ENCODE measurements at places on chromosomes 12 and 14.

DNA sequence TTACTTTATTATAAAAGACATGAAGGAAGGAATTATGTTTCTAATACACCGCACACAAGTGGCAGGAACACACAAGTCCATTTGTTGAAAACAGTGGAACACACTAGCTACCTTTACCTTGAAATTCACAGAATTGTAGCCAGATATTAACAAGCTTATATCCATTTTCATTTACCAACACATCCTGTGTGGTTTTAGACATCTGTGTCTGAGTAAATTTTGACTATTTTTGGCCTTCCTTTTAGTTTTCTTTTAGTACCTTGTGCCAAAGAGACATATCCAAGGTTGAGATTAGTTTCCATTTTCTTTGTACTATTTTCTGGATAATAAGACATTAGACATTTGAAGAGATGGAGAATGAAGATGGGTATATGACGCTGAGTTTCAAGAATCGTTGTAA, at the start of gene KLRF2:
TSS of gene KLRF2 (plus strand) at position 244 of the 400 bp plus-strand sequence. CDS start at position 351, 107 bp downstream.
- no peak for DNase-seq

DNA sequence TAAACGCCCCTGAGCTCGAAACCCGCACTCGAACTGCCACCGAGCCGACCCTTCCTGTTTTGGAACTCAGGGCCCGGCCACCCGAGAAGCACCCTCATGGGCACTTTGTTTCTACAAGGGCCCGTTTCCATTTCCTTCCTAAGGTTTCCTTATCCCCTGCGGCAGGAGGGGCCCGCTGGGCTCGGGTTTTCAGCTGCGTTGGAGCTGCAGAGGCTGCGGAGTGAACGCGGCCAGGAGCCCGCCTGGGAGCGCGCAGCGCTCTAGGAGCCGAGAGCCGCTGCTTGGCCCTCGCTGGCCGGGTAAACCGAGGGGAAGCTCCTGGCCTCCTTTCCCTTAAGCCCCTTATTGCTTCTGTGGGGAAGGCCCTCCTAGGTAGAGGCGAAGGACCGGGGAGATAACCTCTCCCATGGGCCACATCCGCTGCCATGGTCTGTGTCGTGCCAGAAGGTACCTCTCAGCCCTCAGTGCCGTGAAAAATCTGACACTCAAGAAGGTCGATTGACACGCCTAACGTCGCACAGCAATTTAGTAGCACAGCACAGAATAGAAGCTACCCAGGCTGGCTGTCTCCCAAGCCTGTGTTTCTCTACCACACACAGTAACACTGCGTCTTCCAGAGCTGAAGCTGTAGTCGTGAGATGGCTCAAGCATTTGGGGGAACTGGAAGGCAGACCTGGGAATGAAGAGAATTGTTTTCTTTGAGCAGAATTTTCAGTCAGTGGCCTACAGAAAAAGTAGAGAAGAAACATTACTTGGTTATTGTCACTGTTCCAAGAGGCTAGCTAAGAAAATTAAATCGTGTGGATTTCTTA, 12.9 kb upstream of the CALM1 start:
- DNase-seq = peak; percentile 47

DNA sequence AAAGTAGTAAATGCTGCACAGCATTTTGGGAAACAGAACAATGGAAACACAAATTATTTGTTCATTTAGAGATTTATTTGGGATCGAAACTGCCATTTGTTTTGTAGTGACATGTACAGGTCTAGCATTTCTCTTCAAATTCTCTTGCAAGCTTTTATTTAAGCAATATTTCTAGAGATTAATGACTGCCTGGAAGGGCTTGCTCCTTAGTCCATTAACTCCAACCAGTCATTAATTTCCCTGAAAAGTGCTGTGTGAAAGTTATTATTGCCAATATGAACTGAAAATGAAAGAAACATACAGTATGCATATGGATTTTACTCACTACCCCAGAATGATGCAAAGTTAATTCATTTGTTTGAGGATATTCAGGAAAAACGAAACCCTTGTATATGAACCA, 1349.6 kb upstream of the FLRT2 start:
- no peak for DNase-seq

GRCh38 chr12:2009623-2010022, 5.4 kb upstream of the DCP1B start:
- DNase-seq = no peak

GRCh38 chr12:131759176-131759575, 48.3 kb downstream of the SFSWAP start:
- DNase-seq = no peak
